Amniotic epithelial cell (primary cell): ENCODE measurements at places on chromosomes 7 and 10.

DNA sequence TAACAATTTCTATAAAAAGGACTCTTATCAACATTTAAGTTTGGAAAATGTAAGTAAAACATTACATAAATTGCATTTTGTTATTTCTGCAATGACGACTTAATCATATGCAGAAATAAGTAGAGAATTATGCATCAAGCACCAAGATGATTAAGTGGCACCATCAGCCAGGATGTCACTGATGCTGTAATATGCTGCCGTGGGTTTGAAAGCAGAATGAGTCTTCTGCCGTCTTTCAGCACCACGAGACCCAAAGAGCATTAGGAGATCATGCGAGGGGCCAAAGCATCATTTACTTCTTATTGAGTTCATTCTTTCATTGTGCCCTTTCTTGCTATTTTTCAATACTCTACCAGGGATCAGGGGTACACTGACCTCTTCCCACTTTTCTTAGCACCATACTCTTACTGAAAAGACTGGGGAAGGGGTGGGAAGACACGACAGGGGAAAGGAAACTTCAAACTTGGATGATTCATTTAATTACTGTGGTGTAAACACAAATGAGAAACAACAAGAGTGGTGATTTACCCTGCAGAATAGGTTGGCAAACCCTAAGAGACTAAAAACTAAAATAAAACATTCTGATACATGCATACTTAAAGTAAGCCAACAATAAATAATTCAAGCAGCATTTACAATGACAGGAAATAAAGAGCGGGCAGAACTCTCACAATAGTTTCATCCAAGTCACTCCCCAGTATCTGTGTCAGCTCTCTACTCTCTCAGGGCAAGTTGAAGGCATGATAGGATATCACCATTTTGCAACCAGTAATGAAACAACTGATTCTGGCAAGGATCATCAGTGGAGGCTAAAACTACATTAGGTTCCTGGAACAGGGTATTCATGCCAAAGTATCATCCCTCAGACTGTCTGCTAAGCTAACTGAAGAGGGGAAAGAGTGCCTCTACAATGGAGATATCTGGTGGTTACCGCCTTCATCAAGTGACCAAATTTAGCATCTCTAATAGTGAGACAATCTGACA is 70.8 kb downstream of the CUL2 start:
- DNase-seq, result no peak

GRCh38 chr7:143284591-143285469 is at the start of gene TMEM139:
TMEM139 (plus strand) TSS chr7:143284958; CDS start chr7:143285958, 1,000 bp downstream.
- DNase-seq, result no peak

DNA sequence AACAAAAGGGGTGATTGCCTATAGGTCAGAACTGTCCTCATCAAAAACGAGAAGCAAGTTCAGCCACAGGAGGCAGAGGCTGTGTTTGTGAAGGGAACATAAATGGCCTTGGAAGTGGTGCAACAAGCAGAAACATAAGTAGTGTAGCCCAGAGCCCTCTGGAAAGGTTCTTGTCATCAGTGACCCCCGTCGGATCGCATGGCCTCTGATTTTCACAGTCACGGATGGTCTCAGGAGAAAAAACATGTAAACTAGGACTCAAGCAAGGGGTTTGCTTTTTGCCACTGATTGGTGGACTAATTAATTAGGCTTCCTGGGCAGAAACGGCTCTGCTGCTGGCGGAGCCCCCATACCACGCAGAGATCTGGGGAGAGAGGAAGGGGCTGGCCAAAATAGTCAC is 496.5 kb upstream of the MKI67 start:
- no peak for DNase-seq

GRCh38 chr7:118476036-118476435 is 251.5 kb downstream of the ANKRD7 start:
- no peak for DNase-seq

- peak; percentile 45 for DNase-seq
Measured at GRCh38 chr10:27319752-27320431, 79.3 kb upstream of the ACBD5 start.

GRCh38 chr7:66535414-66536329 is 93.0 kb upstream of the KCTD7 start:
- DNase-seq, result no peak

GRCh38 chr7:5287802-5288201 is 5.1 kb downstream of the SLC29A4 start:
- no peak for DNase-seq

DNA sequence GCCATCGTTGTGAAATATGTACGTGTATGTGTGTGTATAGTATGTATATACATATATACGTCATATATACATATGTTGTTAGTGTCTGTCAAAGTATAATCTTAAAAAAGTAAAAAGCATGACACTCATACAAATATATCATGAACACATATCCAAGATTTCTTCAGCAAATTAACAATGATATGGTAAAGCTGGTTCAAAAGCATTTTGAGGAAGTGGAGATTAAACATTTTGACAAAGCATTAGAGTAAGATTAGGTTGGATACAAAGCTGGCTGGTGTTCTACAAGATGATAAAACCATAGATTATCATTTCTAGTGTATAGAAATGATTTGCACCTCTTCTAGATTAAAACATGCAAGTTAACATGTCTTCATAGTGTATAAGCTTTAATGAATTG is 771 bp upstream of the NUDCD3 start:
- no peak for DNase-seq

GRCh38 chr10:112059220-112059619 is 124.3 kb downstream of the GPAM start:
- no peak for DNase-seq

DNA sequence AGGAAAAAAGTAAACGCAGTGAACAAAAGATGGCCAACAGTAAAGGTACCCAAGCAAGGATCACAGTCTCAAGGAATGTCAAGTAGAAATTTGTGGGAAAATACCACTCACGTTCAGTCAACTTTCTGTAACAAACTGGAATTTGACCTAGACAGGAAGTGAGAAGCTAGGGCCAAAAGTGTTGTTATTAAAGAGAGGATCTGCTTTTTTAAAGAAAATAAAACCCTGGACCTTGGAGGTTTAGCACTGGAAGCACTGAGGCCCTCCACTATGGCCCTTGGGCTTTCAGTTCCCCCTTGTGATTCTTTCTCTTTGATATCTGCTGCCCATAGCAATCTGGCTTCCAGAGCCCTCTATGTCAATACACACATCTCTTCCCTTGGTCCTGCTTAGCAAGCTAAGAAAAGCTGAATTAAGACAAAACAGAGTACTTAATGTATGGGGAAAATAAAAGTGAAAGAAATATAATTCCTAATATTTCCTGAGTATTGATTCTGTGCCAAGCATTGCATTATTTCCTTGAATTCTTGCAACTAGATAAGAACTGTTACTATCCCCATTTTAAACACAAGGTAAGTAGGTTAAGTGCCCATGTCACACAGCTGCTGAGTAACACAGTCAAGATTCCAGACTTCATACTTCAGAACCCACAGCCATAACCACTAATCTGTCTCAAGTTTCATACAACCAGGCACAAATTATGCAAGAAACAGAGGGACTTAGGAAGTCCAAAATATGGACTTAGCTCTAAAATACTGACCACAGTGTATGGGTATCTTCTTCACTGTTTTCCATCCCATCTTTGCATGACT is 2.6 kb upstream of the ZNF438 start:
- DNase-seq, result peak; percentile 99

DNA sequence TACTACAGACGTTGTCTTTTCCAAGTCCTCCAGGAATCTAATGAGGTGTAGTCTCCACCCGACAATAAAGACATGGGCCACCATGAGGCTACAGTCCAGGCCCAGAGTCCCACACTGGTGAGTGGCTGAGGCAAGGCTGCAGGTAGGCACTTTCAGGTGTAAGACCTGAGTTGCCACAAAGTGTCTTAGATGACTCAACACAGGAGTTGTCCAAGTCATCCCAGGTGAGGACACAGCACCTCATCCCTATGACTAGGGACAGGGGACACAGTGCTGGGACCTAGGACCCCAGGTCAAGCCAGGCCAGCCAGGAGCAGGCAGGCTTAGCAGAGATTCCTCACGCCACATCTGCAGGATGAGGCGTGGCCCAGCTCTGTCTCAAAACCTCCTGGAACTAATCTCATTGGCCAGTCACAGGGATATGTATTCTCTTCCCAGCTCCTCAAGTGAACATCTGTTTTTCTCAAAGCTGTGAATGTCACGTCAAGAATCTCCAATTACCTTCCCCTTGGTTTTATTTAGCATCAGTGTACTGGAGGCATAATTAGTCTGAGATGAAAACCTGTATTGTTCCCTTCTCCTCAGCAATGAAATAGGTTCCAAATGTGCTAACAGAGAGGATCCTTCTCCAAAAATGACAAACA is 254.6 kb downstream of the GRID1 start:
- DNase-seq, result no peak

- DNase-seq, result peak; percentile 31
Measured at GRCh38 chr7:140506788-140507464, 27.6 kb upstream of the MKRN1 start.

- no peak for DNase-seq
Measured at GRCh38 chr7:158133515-158134271, 453.9 kb downstream of the PTPRN2 start.

DNA sequence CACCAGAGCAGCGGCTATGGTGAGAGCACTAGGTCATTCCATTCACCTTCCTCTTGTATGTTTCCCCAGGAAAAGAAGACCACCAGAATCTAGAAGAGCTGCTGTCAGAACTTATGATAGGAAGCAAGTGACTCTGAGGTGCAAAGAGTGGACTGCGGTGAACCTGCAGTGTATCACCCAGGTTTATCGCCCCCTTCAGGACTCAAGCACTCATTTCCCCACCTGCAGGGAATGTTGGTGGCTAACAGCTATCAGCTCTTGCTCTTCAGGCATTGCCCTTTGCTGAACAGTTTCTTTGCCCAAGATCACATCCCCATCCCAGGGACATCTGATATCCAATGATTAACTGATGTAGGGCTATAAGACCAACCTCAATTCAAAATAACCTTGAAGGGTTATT is 66.3 kb upstream of the IL6 start:
- DNase-seq, result no peak

DNA sequence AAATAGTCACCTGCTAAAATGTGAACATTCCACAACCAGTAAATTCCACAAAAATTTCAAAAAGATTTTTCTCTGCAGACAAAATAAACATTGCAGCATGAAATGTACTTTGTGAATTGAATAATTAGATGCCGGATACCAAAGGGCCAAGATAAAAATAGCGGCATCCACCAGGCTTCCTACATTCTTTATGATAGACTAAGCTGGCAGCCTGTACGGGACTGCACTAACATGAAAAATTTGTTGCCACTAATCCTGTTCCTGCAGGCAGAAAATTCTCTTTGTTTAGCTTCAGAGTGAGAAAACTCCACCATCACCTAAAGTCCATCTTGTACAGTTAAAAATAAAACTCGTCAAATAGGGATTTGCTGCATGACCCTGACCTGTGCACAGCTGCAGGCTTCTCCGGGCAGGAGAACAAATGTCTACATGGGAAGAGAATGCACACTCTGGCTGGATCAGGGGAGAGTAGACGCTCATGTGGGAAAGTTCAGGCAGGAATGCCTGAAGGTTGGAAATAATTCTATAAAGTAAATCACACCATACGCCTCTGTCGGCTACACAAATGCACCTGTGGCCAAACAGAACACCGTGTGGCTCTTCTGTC is 15.6 kb upstream of the ADO start:
- peak; percentile 8 for DNase-seq

- peak; percentile 60 for DNase-seq
Measured at GRCh38 chr7:41107938-41108448, 594.9 kb downstream of the INHBA start.

DNA sequence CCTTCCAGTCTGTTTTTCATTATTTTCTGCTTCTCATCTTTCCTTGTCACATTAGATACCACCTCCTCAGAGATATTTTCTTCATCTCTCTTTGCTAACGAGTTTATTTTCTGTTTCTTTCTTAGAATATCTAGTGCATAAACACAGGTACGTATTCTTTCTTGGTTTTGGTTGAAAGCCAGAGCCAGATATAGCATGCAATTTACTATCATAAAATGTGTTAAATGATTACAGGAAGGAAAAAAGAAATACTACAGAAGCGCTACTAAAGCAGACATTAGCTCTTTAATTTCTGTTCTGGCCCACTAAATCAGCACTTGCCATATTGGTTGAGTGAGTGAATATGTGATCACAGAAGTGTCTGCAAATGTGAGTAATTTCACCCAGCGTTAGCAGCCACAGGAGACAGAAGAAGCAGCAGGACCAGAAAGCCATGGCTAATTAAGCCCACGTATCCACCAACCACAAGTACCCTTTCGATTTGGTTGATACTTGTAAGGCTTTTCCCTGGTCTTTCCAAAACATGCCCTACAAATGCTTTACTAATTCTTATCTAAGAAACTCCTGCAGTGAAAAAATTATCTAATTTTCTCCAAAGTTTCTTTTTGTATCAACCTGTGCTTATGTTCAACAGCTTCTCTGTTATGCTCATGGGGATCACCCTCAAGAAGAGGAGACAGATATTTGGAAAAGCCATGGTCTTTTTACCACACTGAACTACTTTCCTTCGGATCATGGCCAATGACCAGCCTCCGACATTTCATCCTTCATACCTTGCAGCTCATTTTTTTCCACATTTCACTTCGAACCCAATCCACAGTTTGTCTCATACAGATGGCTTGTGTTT is 23.1 kb upstream of the MACC1 start:
- no peak for DNase-seq

DNA sequence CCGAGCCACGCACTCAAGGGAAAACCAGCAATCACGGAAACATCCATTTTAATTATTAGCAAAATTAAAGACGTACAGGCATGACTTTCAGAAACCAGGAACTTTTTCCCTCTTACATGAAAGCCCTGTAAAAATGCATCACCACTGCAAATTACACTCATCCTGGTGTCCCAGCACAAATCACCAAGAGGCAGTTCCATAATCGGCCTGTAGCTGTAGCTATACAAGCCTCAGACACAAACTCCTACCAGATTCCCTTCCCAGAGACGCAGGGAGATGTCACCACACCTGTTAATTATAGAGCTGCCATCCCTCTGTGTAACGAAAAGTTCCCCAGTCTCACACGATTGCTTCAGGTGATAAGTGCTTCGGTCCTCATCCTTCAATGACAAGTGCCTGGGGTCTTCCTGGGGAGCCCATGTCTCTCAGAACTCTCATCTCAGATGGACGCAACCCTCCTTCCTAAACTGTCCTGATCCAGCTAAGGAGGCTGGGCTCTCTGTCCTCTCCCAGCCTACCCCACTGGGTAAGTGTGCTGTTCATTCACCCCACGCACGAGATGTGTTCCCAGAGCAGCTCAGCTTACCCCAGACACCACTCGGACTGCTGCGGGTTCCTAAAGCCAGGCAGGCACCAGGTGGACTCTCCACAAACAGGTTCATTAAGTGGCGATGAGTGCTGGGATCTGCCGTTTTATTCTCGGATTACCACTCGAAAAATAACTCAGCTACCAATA is 5.9 kb downstream of the FGFR2 start:
- no peak for DNase-seq

- DNase-seq, result no peak
Measured at GRCh38 chr7:50954716-50955115, 172.0 kb upstream of the GRB10 start.

GRCh38 chr7:44565795-44566559 is 7.7 kb downstream of the DDX56 start:
- no peak for DNase-seq

GRCh38 chr7:139659922-139660316 is 117.9 kb downstream of the HIPK2 start:
- no peak for DNase-seq
